ENCODE measurements at places on chromosomes 4 and X. TPM values are rescaled to one million over a fixed set of nuclear protein-coding genes. Genes with fewer than 3 reads are reported as not detected.

The TNMD gene
- total RNA-seq, result not detected

The HGFAC gene
- total RNA-seq, result 1.2 TPM

The CD38 gene
- 2.4 TPM for total RNA-seq

The GAGE12G gene
- total RNA-seq, result not detected

The CLNK gene
- total RNA-seq, result 0.35 TPM

The PHEX gene
- 0.93 TPM for total RNA-seq

The WDR44 gene
- total RNA-seq, result 14.2 TPM

The SPIN2A gene
- 0.69 TPM for total RNA-seq

The USP11 gene
- total RNA-seq, result 56.0 TPM

The RHOXF2 gene
- total RNA-seq, result not detected

GRCh38 chr4:79317711-79318110, 8.2 kb downstream of the NAA11 start:
- H3K4me3 ChIP-seq, result no peak overlapping the region
- no peaks in the 10 kb centered on the region for H3K36me3 ChIP-seq
- no peaks in the 10 kb centered on the region for H3K27me3 ChIP-seq
- H3K4me1 ChIP-seq, result no peaks in the 10 kb centered on the region
- DNase-seq, result no peak

- no peak overlapping the region for H3K4me3 ChIP-seq
- H3K27ac ChIP-seq, result no peak overlapping the region
- no peaks in the 10 kb centered on the region for H3K27me3 ChIP-seq
- no peak for DNase-seq
- no peaks in the 10 kb centered on the region for H3K36me3 ChIP-seq
- H3K4me1 ChIP-seq, result no peaks in the 10 kb centered on the region
Observed at GRCh38 chr4:54586320-54586955, 71.3 kb upstream of the KIT start.

DNA sequence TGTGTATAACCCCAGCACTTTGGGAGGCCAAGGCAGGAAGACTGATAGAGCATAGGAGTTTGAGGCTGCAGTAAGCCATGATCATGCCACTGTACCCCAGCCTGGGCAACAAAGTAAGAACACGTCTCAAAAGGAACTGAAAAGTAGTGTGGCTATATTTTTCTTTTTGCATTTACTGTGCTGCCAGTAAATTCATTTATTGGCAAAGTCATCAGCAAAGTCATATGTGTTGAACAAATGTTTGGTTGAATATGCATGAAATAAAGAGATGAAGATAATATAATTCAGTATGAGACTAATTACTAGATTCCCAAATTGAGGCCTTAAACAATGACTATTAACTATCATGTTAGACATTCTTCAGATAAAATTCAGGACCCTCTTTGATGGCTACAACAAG, 829.1 kb downstream of the PCDH7 start:
- no peaks in the 10 kb centered on the region for H3K27me3 ChIP-seq
- no peaks in the 10 kb centered on the region for H3K4me1 ChIP-seq
- H3K4me3 ChIP-seq, result no peak overlapping the region
- no peak for DNase-seq
- no peaks in the 10 kb centered on the region for H3K36me3 ChIP-seq
- H3K27ac ChIP-seq, result no peak overlapping the region

DNA sequence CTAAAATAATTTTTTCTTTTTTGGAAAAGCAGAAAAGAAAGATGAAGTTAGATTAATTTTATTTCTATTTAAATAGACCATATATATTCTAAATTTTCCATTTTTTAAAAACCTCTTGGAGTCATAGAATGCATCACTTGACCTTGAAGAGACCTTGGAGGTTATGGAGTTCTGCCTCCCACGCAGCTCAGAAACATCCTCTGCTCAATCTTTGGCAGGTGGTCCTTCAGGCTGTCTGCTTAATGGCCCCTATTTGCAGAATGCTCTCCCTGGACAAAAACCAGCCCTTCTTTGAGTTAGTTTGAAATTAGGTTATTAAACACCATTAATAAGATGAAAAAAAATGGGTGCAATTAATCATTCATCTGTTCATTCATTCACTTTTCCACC, 194.1 kb upstream of the TLL1 start:
- H3K36me3 ChIP-seq, result no peaks in the 10 kb centered on the region
- no peak for DNase-seq
- H3K27me3 ChIP-seq, result no peaks in the 10 kb centered on the region

DNA sequence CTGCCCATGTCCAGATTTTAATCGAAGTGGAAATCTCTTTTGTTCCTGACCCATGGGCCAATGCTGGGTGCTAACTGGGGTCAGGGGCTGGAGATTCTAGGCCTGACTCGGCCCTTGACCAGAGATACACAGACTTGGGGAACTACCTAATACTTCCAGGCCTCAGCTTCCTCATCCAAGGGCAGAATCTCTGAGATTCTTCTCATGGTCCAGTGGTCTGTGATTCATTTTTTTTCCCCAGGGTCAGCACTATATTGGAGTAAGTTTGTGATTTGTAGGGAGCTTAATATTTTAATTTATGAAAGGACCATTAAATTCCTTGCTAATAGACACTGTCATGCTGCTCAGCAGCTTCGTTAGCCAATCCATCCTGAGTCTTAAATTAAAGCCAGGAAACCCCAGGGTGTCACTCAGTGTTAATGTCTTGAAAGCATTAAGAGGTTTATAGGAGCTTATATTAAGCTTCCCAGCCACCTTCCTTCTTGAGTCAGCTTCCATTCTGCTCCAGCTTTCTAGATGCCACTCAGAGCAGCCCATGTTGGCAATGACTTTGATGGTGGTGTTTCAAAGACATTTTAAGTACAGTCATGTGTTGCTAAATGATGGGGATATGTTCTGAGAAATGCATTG, 27.0 kb upstream of the PROM1 start:
- H3K4me1 ChIP-seq, result no peaks in the 10 kb centered on the region
- no peaks in the 10 kb centered on the region for H3K27me3 ChIP-seq
- no peak for DNase-seq
- no peak overlapping the region for H3K27ac ChIP-seq
- no peaks in the 10 kb centered on the region for H3K36me3 ChIP-seq

GRCh38 chr4:142648378-142648777, 197.7 kb downstream of the INPP4B start:
- no peaks in the 10 kb centered on the region for H3K4me1 ChIP-seq
- no peak for DNase-seq
- H3K4me3 ChIP-seq, result no peak overlapping the region
- no peak overlapping the region for H3K27ac ChIP-seq
- no peaks in the 10 kb centered on the region for H3K27me3 ChIP-seq

GRCh38 chr4:13240066-13240465, 244.1 kb downstream of the RAB28 start:
- H3K4me3 ChIP-seq, result no peak overlapping the region
- H3K27me3 ChIP-seq, result no peaks in the 10 kb centered on the region
- no peaks in the 10 kb centered on the region for H3K4me1 ChIP-seq

GRCh38 chrX:133838761-133839676, 146.4 kb downstream of the GPC3 start:
- no peak for DNase-seq
- H3K36me3 ChIP-seq, result no peaks in the 10 kb centered on the region
- H3K27me3 ChIP-seq, result no peaks in the 10 kb centered on the region
- H3K4me1 ChIP-seq, result no peaks in the 10 kb centered on the region
- H3K27ac ChIP-seq, result no peak overlapping the region

GRCh38 chr4:101806914-101807313, 16.4 kb downstream of the BANK1 start:
- no peaks in the 10 kb centered on the region for H3K27me3 ChIP-seq
- no peak overlapping the region for H3K27ac ChIP-seq

DNA sequence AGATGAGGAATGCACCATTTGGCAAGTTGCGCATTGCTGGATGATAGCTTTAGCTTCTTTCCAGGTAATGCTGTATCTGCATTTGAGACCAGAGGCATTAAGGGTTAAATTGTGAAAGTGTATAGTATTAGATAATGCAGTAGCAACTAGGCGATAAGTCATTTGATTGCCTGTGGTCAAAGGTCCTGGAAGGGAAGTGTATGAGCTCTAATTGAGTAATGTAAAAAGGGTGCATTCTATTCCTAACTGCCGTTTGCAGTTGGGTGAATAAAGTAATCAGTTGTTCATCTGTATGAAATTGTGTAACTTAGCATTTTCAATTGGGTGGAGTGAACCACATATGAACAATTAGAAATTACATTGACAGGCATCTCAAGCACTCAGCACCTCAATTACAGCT, 54.5 kb upstream of the WDR1 start:
- H3K27ac ChIP-seq, result no peak overlapping the region
- peaks cover 20% of the 10 kb centered on the region for H3K4me1 ChIP-seq
- no peaks in the 10 kb centered on the region for H3K27me3 ChIP-seq
- no peaks in the 10 kb centered on the region for H3K36me3 ChIP-seq
- DNase-seq, result no peak
- H3K4me3 ChIP-seq, result no peak overlapping the region

GRCh38 chrX:48753708-48754228, 7.8 kb upstream of the GLOD5 start:
- DNase-seq, result no peak
- H3K4me3 ChIP-seq, result no peak overlapping the region
- H3K27me3 ChIP-seq, result no peaks in the 10 kb centered on the region
- H3K4me1 ChIP-seq, result no peaks in the 10 kb centered on the region
- H3K36me3 ChIP-seq, result no peaks in the 10 kb centered on the region
- H3K27ac ChIP-seq, result no peak overlapping the region

DNA sequence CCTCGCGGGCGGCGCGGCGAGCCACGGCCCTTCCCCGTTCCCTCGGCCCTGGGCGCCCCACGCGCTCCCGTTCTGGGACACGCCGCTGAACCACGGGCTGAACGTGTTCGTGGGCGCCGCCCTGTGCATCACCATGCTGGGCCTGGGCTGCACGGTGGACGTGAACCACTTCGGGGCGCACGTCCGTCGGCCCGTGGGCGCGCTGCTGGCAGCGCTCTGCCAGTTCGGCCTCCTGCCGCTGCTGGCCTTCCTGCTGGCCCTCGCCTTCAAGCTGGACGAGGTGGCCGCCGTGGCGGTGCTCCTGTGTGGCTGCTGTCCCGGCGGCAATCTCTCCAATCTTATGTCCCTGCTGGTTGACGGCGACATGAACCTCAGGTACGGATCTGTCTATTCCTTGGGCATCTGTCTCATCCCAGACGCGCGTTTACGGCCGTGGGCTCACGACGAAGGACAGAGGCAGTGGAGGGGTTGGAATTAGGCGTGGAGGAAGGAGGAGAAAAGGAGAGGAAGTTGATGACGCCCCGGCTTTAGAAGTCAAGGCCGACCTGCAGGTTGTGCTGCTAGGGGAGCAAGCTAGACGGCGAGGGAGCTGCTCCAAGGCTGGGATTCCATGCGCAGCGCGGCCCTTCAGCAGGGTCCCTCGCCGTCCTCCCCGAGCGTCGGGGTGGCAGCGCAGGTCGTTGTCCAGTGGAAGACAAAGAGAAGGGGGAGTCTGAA, 792 bp downstream of the SLC10A4 start:
- H3K36me3 ChIP-seq, result no peaks in the 10 kb centered on the region
- H3K4me3 ChIP-seq, result peak overlapping the region; percentile 41
- H3K27me3 ChIP-seq, result peaks cover 72% of the 10 kb centered on the region
- peak; percentile 70 for DNase-seq
- no peak overlapping the region for H3K27ac ChIP-seq

DNA sequence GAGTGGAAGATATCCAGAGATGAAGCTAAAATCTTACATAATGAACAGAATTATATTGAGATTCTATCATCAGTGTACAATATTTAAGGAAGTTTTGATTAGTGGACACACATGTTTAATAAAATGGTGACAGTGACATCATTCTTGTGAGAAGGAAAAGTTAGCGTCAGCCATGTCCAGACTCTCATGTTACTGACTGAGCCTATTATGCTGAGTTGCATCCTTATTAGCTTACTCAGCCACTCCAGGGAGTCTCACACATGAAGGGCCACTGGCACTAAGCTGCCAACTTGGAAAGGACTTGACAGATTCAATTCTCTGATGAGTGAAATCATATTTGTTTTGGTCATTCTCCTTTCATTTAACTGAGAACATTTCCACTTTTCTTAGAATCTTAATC, 170.6 kb downstream of the BANK1 start:
- no peaks in the 10 kb centered on the region for H3K36me3 ChIP-seq
- H3K27ac ChIP-seq, result no peak overlapping the region
- H3K4me1 ChIP-seq, result no peaks in the 10 kb centered on the region

GRCh38 chr4:20723463-20723862, 23.2 kb downstream of the PACRGL start:
- no peak overlapping the region for H3K4me3 ChIP-seq
- H3K27me3 ChIP-seq, result no peaks in the 10 kb centered on the region
- no peaks in the 10 kb centered on the region for H3K4me1 ChIP-seq
- DNase-seq, result no peak

- H3K4me1 ChIP-seq, result no peaks in the 10 kb centered on the region
- H3K36me3 ChIP-seq, result no peaks in the 10 kb centered on the region
- no peaks in the 10 kb centered on the region for H3K27me3 ChIP-seq
Observed at GRCh38 chr4:23114538-23114937, 421.8 kb downstream of the GBA3 start.

DNA sequence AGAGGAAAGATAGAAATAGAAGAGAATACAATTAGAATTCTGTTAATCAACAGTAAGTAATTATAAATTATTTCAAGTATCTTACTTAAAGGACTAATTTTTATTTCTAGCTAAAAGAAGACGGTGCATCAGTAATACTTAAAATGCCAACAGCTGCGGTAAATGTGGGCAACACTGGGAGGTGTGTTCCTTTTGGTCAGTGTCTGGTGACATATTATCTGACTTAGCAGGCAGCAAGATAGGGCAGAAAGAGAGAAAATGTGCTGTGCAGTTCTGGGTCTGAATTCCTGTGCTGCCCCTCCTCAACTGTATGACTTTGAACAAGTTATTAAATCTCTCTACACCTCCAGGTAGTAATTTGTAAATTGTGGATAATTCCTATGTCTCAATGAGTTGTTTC, 120.6 kb downstream of the ZNF827 start:
- no peak overlapping the region for H3K4me3 ChIP-seq
- no peaks in the 10 kb centered on the region for H3K36me3 ChIP-seq
- DNase-seq, result no peak
- H3K4me1 ChIP-seq, result no peaks in the 10 kb centered on the region
- no peaks in the 10 kb centered on the region for H3K27me3 ChIP-seq

DNA sequence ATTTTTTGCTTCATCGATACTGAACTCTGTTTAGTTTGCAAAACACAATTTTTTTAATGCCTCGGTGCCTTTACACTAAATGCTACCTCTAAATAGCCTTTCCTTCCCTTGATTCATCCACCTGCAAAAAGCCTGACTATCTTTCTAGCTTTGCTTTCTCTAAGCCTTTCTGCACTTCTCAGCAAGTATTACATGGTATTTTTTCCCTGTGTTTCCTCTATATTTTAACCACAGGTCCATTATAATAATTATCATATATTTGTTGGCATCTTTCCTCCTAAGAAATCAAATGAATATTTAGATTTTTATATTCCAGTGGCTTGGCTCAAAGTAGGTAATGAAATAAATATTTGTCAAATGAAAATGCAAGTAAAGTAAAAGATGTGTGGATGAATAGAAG, 196.2 kb downstream of the ARHGAP24 start:
- H3K36me3 ChIP-seq, result no peaks in the 10 kb centered on the region
- no peak overlapping the region for H3K27ac ChIP-seq
- no peaks in the 10 kb centered on the region for H3K27me3 ChIP-seq
- H3K4me3 ChIP-seq, result no peak overlapping the region
- no peak for DNase-seq

- no peak overlapping the region for H3K4me3 ChIP-seq
- no peaks in the 10 kb centered on the region for H3K27me3 ChIP-seq
- DNase-seq, result no peak
Observed at GRCh38 chr4:72558655-72559054, 10.4 kb downstream of the ADAMTS3 start.
